Epithelial cell of esophagus (primary cell): ENCODE measurements at places on chromosomes 12 and 14.

DNA sequence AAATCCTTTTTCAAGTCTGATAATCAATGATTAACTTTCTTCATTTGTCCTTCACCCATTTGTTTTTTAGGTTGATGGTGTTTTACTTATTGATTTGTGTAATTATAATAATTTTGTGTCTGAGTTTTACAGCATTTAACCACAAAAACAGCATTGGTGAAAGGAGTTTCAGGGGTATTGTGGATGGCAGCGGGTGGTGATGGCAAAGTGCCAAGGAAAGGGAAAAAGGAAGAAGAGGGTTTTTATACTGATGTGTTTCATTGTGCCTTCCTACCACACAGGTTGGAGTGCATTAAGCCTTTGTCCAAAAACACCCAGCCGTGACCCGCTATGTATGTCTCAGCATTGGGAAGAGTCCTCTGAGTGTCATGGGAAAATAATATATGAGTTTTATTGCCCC is 150.3 kb downstream of the DAD1 start:
- no peak for DNase-seq

GRCh38 chr14:73723797-73724661 is 9.8 kb upstream of the PNMA1 start:
- peak; percentile 89 for DNase-seq

GRCh38 chr14:101237252-101237616 is 324.1 kb upstream of the DIO3 start:
- DNase-seq: no peak

DNA sequence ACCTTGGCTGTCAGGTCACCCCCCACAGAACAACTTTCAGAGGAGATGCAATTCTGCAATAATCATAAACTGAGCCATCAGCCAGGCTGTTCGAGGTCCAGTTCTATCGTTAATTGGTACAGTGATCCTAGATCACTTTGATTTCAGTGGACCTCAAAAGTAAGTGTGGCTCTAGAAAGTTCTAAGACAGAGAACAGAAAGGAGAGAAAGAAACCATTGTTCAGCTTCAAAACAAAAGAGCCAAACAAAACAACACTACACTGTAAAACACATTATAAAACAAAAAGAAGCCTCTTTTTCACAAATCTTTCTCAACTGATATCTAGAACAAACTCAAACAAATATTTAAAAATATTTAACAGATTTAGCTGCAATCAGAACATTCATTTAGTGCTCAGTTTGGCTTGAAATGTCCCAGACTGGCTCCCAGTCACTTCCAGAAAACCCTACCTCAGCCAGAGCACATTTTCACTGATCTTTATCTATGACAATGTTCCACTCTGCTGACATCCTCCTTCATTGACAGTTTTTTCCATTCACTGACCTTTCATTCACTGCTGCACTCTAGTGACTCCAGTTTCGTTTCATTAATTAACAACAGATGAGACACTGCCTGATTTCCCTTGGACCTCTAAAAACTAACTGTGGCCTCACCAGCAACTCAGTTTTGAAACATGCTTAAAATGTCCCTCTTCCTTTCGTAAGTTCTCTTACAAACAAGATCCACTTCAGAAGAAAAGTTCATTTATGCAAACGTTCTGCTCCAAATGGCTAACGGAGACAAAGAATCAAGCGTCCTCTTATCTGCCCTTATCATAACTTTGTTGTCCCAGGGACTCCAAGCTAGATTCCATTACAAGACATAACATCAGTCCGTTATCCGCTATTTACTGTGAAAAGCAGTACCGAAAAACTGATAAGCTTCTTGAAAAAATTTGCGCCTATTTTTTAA is 56.8 kb downstream of the DUSP16 start:
- DNase-seq: no peak

DNA sequence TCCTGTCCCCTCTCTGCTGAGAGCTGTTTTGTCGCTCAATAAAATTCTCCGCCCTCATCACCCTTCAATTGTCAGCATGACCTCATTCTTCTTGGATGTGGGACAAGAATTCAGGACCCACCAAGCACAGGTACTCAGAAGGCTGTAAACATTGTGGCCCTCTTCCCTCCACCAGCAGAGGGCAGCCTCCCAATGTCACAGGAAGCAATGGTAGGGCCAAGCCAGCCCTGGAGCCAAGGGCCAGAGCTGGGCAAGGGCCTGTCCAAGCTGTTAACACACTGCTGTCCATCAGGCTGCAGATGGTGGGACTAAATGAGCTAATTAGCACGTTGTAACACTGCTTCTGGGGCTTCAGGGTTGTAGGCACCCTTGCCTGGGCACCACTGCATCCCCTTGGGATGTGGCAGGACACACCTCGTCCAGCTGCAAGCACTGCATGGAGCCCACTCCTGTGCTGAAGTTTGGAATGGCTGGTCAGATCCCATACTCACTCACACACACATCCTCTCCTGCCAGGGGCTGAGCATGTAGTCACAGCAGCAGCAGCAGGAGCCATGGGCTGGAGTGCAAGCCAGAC is 62.7 kb upstream of the HECTD1 start:
- no peak for DNase-seq

DNA sequence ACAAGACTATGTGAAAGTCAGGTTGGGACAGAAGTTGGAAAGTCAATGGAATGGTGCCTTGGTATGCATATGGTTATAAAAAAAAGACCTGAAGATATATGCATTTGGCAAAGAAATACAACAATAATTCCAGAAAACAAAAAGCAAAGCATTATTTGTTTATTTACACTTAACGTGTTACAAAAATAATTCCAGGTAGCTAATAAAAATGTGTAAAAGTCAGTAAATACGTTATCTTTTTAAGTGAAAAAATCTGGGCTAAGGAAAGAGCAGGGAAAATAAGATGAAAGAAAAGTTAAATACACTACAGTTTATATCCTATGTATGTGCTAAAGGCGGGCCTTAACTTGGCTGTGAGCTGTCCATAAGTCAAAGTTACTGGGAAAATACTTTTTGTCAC is 266.3 kb downstream of the MED13L start:
- no peak for DNase-seq

DNA sequence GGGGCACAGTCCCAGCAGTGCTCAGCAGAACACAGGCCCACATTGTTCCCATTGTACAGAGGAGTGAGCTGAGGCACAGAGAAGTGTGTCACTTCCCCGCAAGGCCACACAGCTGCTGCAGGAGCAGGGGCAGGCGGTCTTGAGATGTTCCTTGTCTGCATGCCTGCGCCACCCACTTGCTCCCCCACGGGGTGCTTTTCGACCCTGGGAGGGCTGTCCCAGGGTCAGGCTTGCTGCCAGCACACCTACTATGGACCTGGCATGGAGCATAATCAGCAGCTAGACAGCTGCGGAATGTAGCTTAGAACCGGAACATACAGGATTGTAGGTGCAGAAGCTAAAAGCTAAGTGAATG is 7.8 kb upstream of the EP400 start:
- no peak for DNase-seq

DNA sequence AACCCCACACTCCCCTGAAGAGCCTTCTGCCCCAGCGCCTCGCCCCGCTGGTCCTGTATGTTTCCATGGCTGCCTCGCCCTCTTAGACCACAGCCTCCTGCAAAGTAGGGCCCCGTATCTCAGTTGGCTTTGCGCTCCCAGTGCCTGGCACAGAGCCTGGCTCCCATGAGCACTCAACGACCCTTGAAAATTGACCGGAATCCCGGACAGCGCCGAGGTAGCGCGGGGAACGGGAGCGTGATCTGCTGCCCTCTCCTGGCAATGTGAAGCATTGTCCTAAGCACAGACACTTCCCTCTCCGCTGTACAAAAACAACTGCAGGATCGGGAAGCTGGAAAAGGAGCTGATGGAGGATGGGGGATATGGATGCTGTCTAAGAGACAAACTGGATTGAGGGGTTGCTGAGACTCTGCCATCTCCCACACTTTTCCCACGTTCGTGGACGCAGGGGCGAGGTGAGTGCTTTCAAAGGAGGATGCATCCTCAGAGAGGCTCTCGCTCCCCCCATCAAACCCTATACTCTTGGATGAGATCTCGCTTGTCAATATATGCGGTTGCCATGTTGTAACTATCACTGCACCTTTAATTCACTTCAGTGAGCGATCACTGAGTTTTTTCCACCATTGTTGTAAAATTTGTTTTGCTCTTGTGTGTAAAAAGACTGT is 10.7 kb upstream of the FKBP4 start:
- DNase-seq: peak; percentile 47
